ENCODE measurements at places on chromosomes 3 and 15. TPM values are rescaled to one million over a fixed set of nuclear protein-coding genes. Genes with fewer than 3 reads are reported as not detected.

WDR76 gene
- total RNA-seq, result 8.6 TPM

DNA sequence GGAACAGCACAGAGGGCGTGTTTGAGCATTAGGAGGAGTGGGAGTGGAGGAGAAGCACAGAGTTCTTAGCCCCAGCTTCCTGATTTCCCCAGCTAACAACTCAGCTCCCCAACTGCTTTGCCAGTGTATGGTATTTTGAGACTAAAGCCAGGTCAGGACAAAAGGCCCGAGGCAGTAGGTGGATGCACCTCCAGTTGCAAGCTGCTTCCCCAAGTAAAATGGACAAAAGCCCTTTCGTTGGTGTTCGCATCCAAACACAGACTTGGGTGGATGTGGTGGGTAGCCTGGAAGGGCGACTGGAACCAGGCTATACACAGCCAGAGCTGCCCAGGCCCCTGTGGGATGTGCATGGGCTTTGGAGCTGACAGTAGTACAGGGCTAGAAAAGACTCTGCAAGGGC lies 12.3 kb upstream of the EHD4 start:
- H3K27me3 ChIP-seq, result no peaks in the 10 kb centered on the region
- no peak for DNase-seq
- no peak overlapping the region for H3K4me3 ChIP-seq
- H3K27ac ChIP-seq, result no peak overlapping the region

- no peaks in the 10 kb centered on the region for H3K36me3 ChIP-seq
- H3K27me3 ChIP-seq, result no peaks in the 10 kb centered on the region
- no peak overlapping the region for H3K27ac ChIP-seq
- H3K4me1 ChIP-seq, result no peaks in the 10 kb centered on the region
- no peak overlapping the region for H3K4me3 ChIP-seq
Measured at GRCh38 chr3:11810276-11810675, 36.4 kb downstream of the TAMM41 start.

GRCh38 chr3:128439226-128439625 lies 27.5 kb downstream of the DNAJB8 start:
- DNase-seq, result no peak
- no peak overlapping the region for H3K27ac ChIP-seq
- no peaks in the 10 kb centered on the region for H3K4me1 ChIP-seq
- H3K36me3 ChIP-seq, result no peaks in the 10 kb centered on the region
- no peak overlapping the region for H3K4me3 ChIP-seq

DNA sequence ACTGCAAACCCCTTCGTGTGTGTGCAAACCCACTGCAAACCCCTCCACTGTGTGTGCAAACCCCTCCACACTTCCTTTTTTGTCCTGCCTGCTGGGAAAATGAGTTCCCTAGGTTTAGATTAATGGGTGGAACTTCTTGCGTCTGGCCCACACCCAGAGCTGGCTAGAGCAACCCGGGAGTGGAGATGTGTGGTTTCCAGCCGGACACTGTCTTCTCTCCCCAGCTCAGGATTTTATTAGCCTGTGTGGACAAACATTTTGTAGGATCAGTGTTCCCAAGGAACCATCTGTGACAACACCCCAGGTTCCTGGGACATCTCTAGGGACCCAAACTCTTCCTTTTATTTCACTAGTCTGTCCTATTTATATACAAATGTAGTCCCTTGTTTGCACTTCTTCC lies 9.6 kb upstream of the LRRK1 start:
- H3K27me3 ChIP-seq, result no peaks in the 10 kb centered on the region
- no peaks in the 10 kb centered on the region for H3K36me3 ChIP-seq
- no peaks in the 10 kb centered on the region for H3K4me1 ChIP-seq
- DNase-seq, result no peak

GRCh38 chr3:174099724-174100123 lies 702.2 kb downstream of the NLGN1 start:
- H3K4me1 ChIP-seq, result no peaks in the 10 kb centered on the region
- no peaks in the 10 kb centered on the region for H3K27me3 ChIP-seq
- DNase-seq, result no peak
- H3K36me3 ChIP-seq, result no peaks in the 10 kb centered on the region

TEX55 gene
- not detected for total RNA-seq

GPR160 gene
- not detected for total RNA-seq

- no peak overlapping the region for H3K4me3 ChIP-seq
- no peaks in the 10 kb centered on the region for H3K4me1 ChIP-seq
- no peaks in the 10 kb centered on the region for H3K36me3 ChIP-seq
- H3K27ac ChIP-seq, result no peak overlapping the region
- no peak for DNase-seq
Measured at GRCh38 chr3:64290161-64290560, 64.9 kb upstream of the PRICKLE2 start.

ACAN gene
- total RNA-seq, result not detected

- no peaks in the 10 kb centered on the region for H3K36me3 ChIP-seq
- H3K4me1 ChIP-seq, result no peaks in the 10 kb centered on the region
- H3K4me3 ChIP-seq, result no peak overlapping the region
- no peaks in the 10 kb centered on the region for H3K27me3 ChIP-seq
- no peak overlapping the region for H3K27ac ChIP-seq
- no peak for DNase-seq
Measured at GRCh38 chr15:65156692-65157091, 23.1 kb upstream of the PDCD7 start.

DNA sequence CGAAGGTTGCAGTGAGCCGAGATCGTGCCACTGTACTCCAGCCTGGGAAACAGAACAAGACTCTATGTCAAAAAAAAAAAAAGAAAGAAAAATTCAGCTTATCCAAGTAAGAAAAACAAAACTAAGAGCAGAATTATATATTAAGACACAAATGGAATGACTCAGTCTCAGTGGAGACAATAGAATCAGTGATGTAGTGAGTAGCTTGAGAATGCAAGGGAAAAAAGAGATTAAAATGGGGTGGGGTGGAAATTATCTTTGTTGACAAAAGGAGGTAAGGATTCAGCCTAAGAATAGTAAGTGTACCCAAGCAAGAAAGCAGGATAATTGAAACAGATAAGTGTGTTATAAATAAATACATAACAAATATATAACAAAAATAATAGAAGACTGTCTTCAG lies 70.7 kb downstream of the BLM start:
- H3K4me1 ChIP-seq, result no peaks in the 10 kb centered on the region
- H3K36me3 ChIP-seq, result no peaks in the 10 kb centered on the region
- no peak for DNase-seq
- no peak overlapping the region for H3K4me3 ChIP-seq

SI gene
- total RNA-seq, result not detected

DNA sequence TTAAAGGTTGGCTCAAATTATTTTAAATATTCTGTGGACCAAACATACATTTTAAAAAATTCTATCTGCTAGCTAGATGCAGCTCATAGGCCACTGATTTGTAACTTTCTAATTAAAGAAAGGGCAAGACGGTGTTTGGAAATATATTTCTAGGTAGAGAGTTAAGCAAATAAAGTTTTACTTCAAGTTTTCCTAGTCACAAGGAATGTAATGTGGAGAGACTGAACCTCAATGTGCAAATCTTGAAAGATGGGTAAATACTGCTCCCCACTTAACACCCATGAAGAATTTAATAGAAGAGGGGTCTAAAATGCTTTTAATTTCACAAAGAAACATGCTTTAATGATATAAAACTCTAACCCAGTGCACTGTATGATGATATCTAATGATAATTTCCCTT lies 175.2 kb downstream of the TIGIT start:
- no peak overlapping the region for H3K27ac ChIP-seq
- no peaks in the 10 kb centered on the region for H3K4me1 ChIP-seq
- no peaks in the 10 kb centered on the region for H3K36me3 ChIP-seq
- no peak for DNase-seq
- no peaks in the 10 kb centered on the region for H3K27me3 ChIP-seq

DNA sequence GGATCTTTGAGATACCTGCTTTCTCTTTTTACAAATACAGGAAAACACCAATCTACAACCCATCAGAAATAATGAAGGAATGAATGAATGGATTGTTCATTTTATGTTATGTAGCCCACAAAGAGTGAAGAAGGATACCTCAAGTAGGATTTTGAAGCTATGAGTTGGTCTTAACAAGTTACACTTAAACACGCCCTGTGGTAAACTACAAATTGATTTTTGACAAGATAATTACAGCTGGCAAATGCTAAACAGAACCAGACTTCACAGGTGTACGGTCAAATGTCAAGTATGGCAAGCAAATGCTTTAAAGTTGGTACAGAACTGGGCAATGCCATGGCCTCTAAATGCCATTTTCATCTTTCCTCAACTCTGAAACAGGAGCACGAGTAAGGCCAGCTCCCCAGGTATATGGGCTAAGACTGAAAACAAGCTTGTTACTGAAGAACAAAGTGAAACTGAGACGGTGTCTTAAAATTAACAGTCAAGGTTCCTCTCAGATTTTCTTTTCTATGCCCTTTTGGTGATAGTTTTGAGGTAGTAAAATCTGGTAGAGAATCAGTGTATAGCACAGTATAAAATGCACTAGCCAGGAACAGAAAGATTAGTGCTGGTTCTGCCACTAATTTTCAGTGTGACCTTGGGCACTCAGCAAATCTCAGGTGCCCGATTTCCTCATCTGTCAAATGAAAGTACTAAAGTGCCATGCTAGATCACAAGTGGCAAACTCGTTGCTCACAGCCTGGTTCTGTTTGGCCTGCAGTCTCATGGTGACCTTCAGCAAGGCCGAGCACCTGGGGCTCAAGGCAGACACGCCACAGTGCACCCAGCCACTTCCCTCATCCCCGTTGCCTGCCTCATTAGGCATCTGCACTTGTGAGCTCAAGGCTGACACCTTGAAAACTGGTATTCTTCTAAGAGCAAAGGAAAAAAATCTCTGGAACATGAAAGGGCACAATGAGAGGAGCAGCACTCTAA lies 9.5 kb downstream of the RUVBL1 start:
- H3K4me1 ChIP-seq, result no peaks in the 10 kb centered on the region
- no peak for DNase-seq
- no peaks in the 10 kb centered on the region for H3K27me3 ChIP-seq
- no peak overlapping the region for H3K27ac ChIP-seq

KNG1 gene
- total RNA-seq, result not detected

GRCh38 chr3:78258798-78259197 lies 1218.9 kb downstream of the ROBO2 start:
- H3K36me3 ChIP-seq, result no peaks in the 10 kb centered on the region
- no peaks in the 10 kb centered on the region for H3K4me1 ChIP-seq
- DNase-seq, result no peak
- H3K4me3 ChIP-seq, result no peak overlapping the region
- H3K27ac ChIP-seq, result no peak overlapping the region

- no peak overlapping the region for H3K27ac ChIP-seq
- H3K4me1 ChIP-seq, result no peaks in the 10 kb centered on the region
Measured at GRCh38 chr15:88716543-88717381, 77.9 kb downstream of the ISG20 start.

All from uterus (tissue), 4 donors.